ENCODE measurements at places on chromosomes 11 and 22.
A peak's percentile ranks its signal among the peaks of the same experiment; 100 is the strongest.

GRCh38 chr11:7499081-7499480, 13.8 kb downstream of the OLFML1 start:
- DNase-seq: no peak

- peak; percentile 64 for DNase-seq
These were observed 344 bp downstream of the IFT27 start for GRCh38 chr22:36775586-36775963.

DNA sequence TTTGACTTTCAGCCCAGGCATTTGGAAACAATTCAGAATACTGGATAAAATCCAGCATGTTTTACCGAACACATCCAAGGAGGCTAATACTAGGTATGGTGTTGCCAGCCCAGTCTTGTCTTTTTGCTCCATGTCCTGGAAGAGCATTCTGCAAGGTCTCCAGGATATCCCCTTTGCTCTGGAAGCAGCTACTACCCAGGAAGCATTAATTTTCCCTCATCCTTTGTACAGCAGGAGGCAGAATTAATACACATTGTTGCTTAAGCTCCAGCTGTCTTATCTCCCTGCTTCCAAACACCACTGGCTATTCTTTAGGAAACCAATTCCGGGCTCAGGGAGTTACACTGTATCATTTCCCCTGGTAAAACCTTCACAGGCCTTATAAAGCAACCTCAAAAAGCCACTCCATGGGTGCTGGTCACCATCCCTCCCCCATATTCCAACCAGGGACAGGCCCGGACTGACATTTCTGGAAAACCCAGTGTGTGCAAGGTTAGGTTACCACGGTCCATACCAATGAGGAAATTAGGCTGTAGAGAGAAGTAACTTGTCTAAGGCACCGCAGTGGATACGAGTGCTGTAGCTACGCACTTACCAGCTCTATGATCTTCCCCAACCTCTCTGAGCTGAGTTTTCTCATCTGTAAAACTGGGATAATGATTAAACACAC, 1.5 kb upstream of the UBASH3B start:
- DNase-seq: no peak

DNA sequence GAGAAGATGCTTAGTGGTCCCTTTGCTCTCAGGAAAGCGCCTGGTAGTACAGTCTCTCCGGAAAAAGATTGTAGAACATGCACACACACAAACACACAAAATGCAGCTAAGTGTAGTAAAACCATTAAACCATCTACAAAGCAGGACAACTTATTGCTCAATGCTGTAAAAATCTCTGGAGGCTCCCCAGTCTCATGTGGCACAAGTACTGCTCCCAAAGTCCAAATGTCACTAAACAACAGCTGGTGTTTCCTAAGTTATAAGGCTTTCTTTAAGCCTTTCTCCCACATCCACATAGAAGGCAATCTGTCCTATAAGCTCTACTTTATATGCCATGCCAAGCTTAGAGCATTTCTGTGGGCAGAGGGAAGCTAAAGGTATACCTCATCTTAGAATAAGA, 32.9 kb downstream of the CDON start:
- DNase-seq: no peak

DNA sequence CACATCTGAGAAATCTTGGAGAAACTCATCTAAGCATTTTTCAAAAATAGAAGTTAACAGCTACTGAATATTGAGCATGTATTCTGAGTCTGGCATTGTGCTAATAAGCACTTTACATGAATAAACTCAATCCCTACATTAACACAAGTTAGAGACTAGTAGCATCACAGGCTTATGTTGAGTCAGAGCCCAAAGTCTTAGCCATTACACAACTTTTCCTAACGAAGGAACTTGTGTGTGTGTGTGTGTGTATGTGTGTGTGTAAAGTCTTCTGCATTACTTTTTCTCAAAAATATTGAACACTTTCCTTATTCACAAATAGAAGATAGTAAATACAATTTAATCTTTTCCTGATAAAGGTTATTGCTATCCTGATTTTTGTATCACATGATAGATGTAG, 8.7 kb upstream of the CLPB start:
- no peak for DNase-seq

DNA sequence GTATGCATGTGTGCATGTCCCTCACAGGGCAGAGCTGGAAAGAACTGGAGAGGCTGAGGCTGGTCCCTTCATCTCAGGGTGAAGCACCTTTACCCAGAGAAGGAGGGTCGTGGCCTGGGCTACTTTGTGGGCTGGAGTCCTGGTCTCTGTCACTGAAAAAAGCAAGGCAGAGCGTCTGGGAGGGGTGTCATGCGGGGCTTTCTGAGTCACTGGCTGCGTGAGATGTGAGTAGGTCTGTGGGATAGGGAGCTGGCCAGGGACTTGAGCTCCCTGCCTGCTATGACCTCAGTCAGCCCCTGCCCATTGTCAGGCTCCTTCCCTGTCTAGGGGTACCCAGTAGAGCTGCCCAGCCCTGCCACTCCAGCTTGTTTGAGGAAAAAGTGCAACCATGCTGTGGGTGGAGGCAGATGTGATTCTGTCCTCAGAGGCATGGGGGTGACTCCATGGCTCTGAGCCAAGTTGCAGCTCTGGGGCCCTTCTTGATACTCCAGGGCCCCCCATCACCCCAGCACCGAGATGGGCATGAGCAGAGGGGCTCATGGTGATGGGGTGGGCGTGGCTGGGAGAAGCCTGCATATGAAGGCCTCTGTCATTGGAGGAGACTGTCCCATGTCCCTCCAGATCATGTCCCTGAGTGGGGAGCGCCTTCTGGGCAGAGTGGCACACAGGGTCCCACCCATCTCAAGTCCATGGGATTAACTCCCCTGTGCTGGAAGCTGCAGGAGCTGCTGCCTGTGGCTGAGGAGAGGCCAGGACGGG, 27.8 kb downstream of the KCNQ1 start:
- no peak for DNase-seq

DNA sequence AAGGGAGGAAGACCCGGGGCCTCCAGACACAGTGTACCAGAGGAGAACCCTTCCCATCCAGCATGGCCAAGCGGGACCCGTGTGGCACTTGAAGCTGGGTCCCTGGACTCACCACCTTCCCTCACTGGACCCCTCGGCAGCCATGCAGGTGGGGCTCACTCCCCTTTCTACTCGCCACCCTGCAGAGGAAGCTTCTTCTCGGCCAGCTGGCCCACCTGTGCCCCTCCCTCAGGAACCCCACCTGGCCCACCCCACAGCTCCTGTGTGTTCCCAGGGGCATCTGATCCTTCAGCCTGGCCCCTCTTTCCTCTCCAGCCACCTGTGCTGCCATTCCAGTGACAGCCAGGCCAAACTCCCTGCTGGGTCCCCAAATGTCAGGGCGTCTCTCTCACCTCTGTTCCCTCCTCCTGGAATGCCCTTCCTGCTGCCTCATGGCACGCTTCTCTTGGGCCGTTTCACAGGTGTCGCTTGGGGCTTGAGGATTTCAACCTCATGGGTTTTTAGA, 38.0 kb downstream of the IGF2 start:
- no peak for DNase-seq

DNA sequence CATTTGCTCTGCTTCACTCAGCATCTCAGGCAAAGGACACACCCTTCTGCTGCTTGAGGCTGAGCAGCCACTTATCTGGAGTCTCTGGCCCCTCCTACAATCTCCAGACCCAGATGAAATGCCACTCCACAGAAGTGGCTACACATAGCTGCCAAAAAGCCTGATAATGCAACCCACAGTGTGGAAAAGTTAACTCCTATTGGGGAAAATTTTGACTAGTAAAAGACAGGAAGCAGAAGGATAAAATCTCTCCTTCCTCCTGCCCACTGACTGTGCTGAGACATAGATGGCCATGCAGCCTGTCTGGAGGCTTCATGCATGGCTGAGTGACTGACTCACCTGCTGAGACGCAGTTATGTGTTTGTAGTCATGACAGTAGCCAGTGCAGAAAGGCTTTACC, 92.3 kb upstream of the TEAD1 start:
- DNase-seq: no peak

DNA sequence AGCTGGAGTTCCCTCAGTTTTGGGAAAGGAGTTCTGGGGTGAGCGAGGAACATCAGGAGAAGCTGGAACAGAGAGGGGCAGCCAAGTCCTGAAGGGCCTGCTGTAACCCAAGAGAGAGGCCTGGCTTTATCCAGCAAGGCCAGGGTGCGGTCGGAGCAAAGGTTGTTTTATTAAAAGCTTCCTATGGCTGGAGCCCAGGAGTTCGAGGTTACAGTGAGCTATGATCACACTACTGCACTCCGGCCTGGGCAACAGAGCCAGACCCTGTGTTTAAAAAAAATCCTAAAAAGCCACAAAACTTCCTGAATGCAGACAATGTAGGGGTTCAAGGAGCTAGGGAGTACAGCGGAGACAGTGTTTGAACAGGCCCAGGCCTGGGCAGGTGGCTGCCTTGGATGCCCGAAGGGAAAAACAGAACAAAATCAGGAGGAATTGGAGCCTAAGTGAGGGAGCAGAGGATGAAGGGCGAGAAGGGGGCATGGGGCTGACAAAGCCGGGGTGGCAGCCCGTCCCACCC, 22.2 kb upstream of the MALAT1 start:
- DNase-seq: no peak
